ENCODE measurements at places on chromosomes 5 and 9. TPM values are rescaled to one million over a fixed set of nuclear protein-coding genes. Genes with fewer than 3 reads are reported as not detected.

TOMM5 gene
- total RNA-seq: 360 TPM

DMRT2 gene
- not detected for total RNA-seq

TENT4A gene
- 4.9 TPM for total RNA-seq

VDAC1 gene
- 410 TPM for total RNA-seq

PIP5K1B gene
- total RNA-seq: not detected

FAM200C gene
- total RNA-seq: 4.9 TPM

- no peak for DNase-seq
These were observed 16.8 kb upstream of the ANGPTL2 start for GRCh38 chr9:127139071-127139731.

DNA sequence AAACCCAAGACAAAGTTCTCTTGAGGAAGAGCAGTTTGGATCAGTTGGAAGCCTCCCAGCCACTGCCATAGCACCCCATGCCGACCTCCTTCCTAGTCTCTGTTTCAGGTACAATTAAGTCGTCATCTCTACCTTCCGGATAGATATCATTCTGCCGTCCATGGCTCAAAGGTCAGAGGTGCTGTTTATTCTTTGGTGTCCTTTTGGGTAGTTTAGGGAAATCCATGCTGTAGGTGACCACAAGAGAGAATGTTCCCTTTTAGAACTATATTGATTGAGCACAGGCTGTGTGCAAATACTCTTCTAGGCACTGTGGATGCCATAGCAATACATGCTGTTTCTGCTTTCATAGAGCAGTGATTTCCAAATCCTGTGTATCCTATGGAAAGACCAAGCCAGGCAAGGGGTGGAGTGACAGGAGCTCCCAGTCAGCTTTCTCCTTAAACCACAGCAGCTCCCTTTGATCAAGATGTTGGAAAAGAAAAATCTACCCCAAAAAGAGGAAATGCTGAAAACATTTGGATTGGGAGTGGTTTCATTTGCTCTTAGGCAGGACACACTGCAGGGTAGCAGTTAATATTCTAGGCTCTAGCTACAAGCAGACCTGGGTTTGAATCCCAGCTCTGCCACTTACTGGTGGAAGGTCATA is 127.9 kb downstream of the PALM2AKAP2 start:
- no peak for DNase-seq

GRCh38 chr9:71001780-71002386 is 119.5 kb downstream of the TRPM3 start:
- DNase-seq: no peak

GRCh38 chr5:163569284-163569683 is 63.9 kb downstream of the MAT2B start:
- no peak for DNase-seq

DNA sequence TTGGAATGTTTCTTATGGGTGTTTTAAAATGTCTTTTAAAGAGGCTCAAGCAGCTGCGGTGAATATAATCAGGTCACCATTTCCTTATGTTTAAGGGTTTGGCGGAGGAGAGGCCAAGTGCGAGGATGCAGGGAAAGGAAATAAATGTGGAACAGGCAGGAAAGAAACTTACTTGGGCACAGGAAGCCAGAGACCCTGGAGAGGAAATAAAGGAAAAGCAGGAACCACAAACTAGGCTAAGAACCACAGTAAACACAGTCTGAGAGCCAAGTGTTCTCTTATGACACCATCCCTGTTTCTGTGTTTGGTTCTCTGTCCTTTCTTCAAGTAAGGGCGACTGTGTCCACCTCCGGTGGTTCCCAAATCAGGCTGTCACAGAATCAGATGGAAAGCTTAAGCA is 166.5 kb downstream of the C9orf152 start:
- DNase-seq: no peak

DNA sequence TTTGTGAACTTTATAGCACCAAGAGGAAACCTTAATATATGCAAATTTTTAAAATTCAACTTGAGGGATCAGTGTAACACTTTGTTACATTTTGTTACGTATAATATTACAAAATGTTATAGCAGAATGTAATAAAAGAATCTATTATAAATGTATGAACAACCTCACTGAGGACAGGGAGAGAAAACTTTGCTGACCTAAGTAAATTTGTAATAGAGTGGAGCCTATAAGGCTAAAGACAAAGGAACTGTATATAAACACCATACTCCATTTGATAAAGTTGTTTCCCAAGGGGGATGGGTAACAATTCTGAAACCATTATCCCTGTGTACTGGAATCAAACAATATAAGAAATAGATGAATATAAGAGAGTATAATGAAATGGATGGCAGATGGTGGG is 77.3 kb downstream of the ANGPTL2 start:
- no peak for DNase-seq

DNA sequence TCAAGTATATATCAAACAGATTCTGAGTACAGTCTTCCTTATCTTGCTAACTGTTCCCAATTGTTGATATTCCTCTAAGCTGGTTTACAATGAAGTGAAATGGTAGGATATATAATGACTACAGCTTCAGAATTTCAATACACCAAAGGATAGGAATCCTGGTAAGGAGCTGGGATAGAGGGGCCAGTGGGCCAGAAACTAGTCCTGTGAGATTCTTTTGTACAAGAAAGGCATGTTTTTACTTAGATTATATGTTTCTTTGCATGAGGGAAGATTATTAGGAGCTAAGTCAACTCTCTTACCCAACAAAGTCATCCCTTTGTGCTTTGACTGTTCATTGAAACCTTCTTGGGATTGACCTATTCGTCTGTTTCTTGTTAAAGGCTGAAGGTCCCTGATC is 435.7 kb downstream of the PLK2 start:
- DNase-seq: no peak

DNA sequence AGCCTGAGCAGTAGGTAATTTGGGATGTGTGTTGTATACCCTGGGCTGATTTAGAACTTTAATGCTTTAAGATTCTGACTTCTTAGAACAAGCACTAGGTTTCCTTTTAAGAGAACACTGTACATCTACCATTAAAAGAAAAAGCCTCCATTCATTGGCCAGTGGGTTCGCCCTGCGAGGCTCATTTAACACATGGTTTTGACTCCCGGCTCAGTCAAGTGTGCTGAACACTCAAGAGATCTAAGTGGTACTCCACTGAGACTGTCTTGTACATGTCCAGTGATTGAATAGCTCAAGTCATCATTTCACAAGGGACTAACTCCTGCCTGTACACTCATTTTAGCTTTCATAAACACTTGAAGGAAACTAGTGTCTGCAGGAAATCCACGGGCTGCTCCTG is 3.9 kb downstream of the FUBP3 start:
- no peak for DNase-seq

DNA sequence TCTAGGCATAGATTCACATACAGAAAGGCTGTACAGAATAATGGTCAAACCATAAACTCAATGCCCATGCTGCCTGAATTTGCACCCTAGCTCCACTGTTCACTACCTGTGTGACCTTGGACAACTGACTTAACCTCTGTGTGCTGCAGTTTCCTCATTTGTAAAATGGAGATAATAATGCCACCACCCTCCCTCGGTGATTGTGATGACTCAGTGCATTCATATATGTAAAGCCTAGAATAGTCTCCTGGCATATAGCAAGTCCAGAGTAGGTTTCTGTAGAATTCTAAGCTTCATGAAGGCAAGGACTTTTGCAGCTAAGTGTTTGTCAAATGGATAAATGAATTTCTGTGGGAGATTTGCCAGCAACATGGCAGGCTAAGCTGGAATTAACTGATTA is 297.8 kb upstream of the NR4A3 start:
- no peak for DNase-seq

DNA sequence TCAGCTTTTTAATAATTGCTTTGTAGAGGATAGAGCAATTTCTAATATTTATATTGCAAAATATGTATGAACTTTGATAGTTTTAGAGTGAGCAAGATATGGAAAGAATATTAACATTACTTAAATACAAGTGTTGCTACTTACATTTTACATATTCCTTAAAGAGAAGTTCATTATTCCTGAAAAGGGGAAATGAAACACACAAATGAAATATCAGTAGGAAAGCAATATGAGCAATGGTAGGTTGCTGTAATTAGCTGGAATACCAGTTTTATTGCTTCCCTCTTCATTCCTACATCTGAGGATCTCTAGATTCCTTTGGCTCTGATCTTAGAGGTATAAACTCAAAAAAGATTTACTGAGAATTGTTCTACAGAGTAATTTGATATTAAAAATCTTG is 414.1 kb downstream of the FAM170A start:
- DNase-seq: no peak

- no peak for DNase-seq
These were observed 71.2 kb downstream of the EPB41L4B start for GRCh38 chr9:109249615-109250014.

GRCh38 chr5:142327111-142327842 is 2.5 kb upstream of the SPRY4 start:
- DNase-seq: peak; percentile 36

DNA sequence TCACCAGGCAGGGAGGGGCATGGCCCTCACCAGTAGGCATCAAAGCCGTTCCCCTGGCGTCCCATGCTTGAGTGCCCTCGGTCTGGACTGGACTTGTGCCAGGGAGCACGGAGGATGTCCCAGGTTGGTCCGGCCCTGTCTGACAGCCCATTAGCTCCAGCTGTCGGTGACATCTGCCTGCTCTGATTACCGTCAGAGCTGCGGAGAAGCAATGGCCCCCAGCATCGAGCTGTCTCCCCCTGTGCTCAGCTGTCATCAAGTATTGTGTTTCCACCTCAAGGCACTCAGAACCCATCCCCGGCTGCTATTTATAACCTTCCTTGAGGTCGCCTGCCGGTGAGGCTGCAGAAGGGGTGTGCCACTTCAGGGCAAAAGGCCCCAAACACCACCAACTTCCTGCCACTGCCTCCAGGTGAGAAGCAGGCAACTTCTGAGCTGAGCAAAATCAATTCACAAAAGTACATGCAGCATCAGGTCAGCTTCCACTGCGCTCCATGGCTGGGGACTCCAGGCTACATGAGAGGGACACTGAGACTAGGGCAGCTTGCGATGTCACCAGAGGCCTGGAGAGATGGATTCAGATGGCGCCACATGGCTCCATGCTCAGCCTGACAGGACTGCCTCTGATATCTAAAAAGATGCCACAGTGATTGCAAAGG is 142.7 kb downstream of the C5orf15 start:
- DNase-seq: no peak

DNA sequence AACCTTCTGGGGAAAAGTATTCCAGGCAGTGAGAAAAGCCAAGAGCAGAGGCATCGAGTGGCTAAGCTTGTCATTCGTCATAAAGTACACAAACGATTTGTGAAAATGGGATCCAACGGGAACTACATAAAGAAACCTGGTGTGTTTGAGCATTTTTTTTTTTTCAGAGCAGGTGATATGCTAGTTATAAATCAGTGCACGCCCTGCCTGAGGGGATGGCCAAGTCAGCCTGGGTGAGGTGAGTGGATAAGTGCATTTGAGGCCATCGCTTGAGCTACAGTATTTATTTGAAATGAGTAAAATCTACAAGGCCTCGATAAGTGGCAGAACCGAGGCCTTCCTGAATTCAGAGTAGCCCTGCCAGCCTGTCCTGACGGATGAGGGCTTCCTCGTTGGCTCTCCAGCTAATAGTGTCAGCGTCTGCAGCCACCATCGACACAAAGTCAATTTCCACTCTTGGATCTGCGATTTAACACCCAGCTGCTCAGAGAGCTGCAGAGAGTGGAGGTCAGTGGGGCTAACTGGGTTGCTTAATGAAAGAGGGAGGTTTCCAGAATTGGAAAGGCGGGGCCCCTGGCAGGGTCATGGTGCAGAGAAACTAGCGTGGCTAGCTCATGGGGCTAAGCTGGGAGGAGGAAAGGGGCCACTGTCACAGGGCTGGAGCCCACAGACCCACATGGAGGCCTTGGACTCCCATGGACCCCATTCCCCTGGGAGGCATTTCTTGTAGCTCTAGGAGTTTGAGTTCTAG is 27.3 kb downstream of the PPARGC1B start:
- no peak for DNase-seq

DNA sequence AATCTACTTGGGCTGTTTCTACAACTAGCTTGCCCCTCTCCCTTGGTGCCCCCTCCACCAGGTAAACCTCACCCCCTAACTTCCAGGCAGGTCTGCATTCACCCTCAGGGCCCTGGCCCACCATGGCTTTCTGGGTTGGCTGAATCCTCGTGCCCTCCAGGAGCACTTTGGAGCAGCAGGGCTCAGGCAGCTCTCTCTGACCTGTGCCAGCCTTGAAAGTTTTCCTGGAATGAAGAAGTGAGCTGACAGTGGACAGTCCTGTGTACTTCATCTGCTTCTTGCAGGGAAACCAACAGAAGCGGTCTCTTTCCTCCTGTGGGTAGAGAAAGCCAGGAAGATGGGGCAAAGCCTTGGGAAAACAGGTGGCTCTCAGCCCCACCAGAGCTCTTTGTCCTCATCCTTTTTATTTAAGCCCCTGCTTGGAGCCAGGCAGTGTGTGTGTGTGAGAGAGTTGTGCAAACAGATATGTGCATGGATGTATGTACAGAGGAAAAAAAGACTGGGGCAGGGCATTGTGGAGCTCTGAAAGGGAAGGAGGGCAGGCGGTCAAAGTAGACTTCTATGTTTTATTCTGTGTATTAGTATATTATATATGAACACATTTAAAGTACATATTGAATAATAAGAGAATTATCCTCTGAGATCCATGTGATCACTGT is 62.3 kb upstream of the SPRY4 start:
- no peak for DNase-seq

- peak; percentile 95 for DNase-seq
These were observed 1.1 kb upstream of the TRIM41 start for GRCh38 chr5:181221792-181222629.

DNA sequence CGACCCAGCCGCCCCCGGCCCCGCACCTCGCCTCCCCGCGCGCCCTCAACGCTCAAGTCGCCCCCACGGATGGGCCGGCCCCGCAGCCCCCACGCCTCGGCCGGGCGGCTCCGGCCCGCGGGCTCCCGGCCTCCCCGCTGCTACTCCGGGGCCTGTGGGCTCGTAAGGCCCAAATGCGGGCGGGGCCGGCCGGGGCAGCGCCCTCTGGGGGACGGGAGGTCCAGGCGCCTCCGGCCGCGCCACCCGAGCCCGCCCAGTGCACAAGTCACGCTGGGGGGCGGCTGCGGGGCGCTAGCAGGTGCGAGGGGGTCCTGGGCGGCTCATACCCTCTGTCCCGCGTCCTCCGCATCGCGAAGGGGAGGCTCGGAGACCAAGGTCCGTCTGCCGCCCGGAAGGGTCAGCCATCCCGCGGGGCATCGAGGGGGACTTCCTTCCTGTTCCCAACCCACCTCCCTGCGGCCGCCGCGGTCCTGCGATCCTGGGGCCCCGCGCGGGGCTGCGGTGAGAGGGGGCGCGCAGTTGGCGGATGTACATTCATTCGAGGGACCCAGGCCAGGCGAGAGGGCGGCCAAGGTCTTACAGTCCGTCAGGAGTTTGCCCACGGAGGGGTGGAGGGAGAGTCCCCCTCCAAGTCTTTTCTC is at the start of gene CIZ1:
TSS of gene CIZ1 (minus strand) at position 167 of the 641 bp plus-strand sequence. CDS start 715 bp downstream, outside the sequence.
- peak; percentile 77 for DNase-seq

DNA sequence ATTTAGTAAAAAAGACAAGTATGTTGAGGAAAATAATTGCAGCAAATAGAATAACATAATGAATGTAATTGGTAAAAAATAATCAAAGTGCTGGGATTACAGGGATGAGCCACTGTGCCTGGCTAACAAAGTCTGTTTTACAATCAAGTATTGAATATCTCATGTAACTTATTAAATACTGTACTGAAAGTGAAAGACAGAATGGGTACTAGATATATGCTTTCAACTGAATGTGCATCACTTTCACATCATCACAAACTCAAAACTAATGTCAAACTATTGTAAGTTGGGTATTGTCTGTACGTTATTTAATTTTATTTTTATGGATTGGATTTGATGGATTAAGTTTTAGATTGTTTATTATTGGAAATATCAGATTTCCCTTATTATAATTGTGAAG is 58.9 kb downstream of the LURAP1L start:
- DNase-seq: no peak

- no peak for DNase-seq
These were observed 169.6 kb upstream of the GNA14 start for GRCh38 chr9:77817590-77818311.
